Panc1 (cell line): ENCODE measurements at places on chromosomes 3 and 15. TPM values are rescaled to one million over a fixed set of nuclear protein-coding genes. Genes with fewer than 3 reads are reported as not detected.

Gene STARD5
- 2.9 TPM for total RNA-seq

Gene KLHL24
- 42.0 TPM for total RNA-seq

Gene AGBL1
- total RNA-seq, result not detected

Gene OXTR
- total RNA-seq, result 2.7 TPM

Gene SAXO2
- 1.1 TPM for total RNA-seq

Gene COLQ
- total RNA-seq, result 0.64 TPM

Gene NPAP1
- total RNA-seq, result not detected

Gene PLSCR1
- 52.7 TPM for total RNA-seq
